ENCODE measurements at places on chromosomes 5 and 9.

- no peak for DNase-seq
These were observed 26.4 kb upstream of the NFIB start for GRCh38 chr9:14340219-14340873.

- DNase-seq = no peak
These were observed 102.3 kb upstream of the ADAMTSL1 start for GRCh38 chr9:18371621-18372020.

GRCh38 chr5:140549237-140550144 lies 2.0 kb downstream of the EIF4EBP3 start:
- DNase-seq = no peak

- DNase-seq = no peak
These were observed 57.5 kb upstream of the GNA14 start for GRCh38 chr9:77705636-77706035.

GRCh38 chr5:131530706-131531331 lies 104.2 kb downstream of the RAPGEF6 start:
- no peak for DNase-seq
